ENCODE measurements at places on chromosomes 3 and 15. TPM values are rescaled to one million over a fixed set of nuclear protein-coding genes. Genes with fewer than 3 reads are reported as not detected.
A peak's percentile ranks its signal among the peaks of the same experiment; 100 is the strongest.

STARD9 gene
- 5.0 TPM for total RNA-seq

TMEM207 gene
- total RNA-seq, result not detected

KCNAB1 gene
- total RNA-seq, result 0.42 TPM

GPR15 gene
- not detected for total RNA-seq

DNA sequence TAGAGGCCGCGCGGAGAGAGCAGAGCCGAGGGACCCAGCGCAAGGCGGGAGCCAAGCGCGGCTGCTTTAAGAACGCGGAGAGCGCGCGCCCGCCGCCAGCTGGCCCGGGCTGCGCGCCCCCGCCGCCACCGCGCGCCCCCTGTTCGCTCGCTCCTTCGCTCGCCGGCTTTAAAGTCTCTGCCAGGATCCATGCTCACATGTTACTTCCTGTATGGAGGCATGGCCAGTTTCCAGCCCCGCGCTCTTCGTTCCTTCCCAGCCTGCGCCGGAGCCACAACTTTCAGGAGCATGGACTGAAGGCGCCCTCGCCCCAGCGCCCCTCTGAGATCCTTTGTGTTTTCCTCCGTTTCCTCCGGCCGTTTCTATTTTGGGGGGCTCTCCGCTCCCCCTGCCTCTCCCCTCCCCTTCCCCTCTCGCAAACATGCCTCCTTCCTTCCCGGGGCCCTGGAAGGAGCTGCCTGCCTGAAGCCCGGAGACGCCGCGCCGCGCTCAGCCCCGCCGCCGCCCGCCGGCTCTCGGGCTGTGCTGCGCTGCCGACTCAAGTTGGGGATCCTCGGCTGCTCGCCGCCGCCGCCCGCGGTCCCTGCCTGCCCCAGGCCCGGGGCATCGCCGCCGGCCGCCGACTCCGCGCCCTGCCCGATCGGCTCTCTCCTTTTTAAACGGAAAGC is at the start of gene PTPRG:
PTPRG (plus strand) TSS at position 198 of the 668 bp plus-strand sequence. CDS start 717 bp downstream, outside the sequence.
- H3K27me3 ChIP-seq, result peaks cover 25% of the 10 kb centered on the region
- peak within 1 kb of the TSS; percentile 84 for H3K4me3 ChIP-seq
- peak within 1 kb of the TSS; percentile 97 for H3K27ac ChIP-seq
- DNase-seq, result peak; percentile 93
- peaks cover 14% of the 10 kb centered on the region for H3K4me1 ChIP-seq

DNA sequence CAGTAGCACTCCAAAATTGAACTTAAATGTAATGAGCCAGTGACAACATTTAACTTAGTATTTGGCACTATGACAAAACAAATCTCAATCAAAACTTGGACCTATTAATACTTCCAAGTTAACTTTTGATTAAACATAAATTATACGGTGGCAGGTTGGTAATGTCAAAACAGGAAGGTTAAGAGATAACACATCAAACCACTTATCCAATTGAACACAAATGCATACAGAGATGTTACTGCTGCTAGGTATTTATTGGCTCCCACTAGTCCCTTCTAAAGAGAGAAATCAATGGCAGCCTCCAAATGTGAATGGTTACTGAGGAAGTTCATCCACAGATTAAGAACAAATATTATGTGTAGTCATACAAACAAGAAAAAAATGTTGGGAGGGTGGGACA is 1.8 kb downstream of the GSK3B start:
- no peak overlapping the region for H3K27ac ChIP-seq
- H3K4me3 ChIP-seq, result peak overlapping the region; percentile 95
- no peaks in the 10 kb centered on the region for H3K27me3 ChIP-seq
- no peaks in the 10 kb centered on the region for H3K36me3 ChIP-seq

NLGN1 gene
- total RNA-seq, result 5.8 TPM

DNA sequence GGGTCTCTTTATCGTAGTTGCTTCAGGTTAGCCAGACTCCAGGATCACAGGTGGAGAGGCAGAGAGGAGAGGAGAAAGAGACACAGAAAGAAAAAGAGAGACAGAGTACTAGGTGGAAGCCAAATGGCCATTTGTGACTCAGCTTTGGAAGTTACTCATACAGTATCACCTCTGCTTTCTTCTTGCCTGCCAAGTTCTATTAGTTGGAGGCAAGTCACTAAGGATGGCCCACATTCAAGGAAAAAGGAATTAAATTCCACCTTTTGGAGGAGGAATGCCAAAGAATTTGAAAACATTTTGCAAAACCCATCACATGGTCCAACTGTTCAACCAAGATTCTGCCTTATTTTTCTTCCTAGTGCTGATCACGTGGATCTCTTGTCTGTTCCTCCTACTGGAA is 291.1 kb downstream of the CHL1 start:
- H3K36me3 ChIP-seq, result no peaks in the 10 kb centered on the region
- no peaks in the 10 kb centered on the region for H3K27me3 ChIP-seq
- no peak overlapping the region for H3K4me3 ChIP-seq

- H3K4me3 ChIP-seq, result no peak overlapping the region
- no peak for DNase-seq
- H3K27ac ChIP-seq, result no peak overlapping the region
- no peaks in the 10 kb centered on the region for H3K36me3 ChIP-seq
Measured at GRCh38 chr3:13088028-13089006, 15.1 kb upstream of the IQSEC1 start.

SAMMSON gene
- 0.89 TPM for total RNA-seq

- H3K27ac ChIP-seq, result no peak overlapping the region
- no peaks in the 10 kb centered on the region for H3K27me3 ChIP-seq
- H3K36me3 ChIP-seq, result no peaks in the 10 kb centered on the region
- H3K4me1 ChIP-seq, result peaks cover 7% of the 10 kb centered on the region
- H3K4me3 ChIP-seq, result no peak overlapping the region
Measured at GRCh38 chr3:126742057-126742456, 38.0 kb downstream of the CHCHD6 start.

DNA sequence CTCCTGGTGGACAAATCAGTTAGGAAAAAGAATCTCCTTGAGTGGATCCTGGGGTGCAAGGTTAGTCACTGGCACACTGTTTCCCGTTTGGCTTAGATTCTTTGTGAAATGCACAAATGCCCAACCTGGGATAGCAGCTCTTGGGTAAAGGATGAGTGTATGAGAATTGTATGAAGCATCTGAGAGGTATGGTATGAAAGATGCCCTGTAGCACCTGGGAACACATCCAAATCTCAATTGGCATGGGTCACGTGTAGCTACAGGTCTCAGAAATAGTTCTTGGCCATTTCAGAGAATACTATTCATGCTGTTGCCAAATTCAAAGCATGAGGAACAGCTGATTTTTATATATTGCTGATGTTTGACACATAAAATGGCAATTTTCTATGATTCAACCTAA is 84.3 kb downstream of the KCNH8 start:
- no peaks in the 10 kb centered on the region for H3K36me3 ChIP-seq
- no peaks in the 10 kb centered on the region for H3K4me1 ChIP-seq
- H3K27ac ChIP-seq, result no peak overlapping the region

GRCh38 chr3:171176244-171176933 is 149.9 kb upstream of the SLC2A2 start:
- no peaks in the 10 kb centered on the region for H3K36me3 ChIP-seq
- no peak overlapping the region for H3K27ac ChIP-seq
- DNase-seq, result no peak
- H3K27me3 ChIP-seq, result no peaks in the 10 kb centered on the region
- H3K4me3 ChIP-seq, result no peak overlapping the region

DNA sequence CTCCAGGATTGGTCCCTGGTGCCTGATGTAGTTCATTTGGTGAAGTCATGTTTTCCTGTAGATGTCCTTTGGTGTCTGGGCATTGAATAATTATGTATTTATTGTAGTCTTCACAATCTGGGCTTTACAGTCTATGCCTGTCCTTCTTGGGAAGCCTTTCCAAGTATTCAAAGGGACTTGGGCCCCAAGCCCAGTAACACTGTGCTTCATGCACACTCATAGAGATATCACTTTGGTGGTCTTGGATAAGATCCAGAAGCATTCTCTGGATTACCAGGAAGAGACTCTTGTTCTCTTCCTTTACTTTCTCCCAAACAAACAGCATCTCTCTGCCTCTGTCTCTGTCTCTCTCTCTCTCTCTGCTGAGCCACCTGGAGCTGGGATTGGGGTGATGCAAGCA is 281.1 kb upstream of the GOLGA6L4 start:
- DNase-seq, result no peak
- H3K27me3 ChIP-seq, result no peaks in the 10 kb centered on the region
- H3K4me3 ChIP-seq, result no peak overlapping the region
- no peak overlapping the region for H3K27ac ChIP-seq
- no peaks in the 10 kb centered on the region for H3K36me3 ChIP-seq

GOLGA6L9 gene
- 4.2 TPM for total RNA-seq

DNA sequence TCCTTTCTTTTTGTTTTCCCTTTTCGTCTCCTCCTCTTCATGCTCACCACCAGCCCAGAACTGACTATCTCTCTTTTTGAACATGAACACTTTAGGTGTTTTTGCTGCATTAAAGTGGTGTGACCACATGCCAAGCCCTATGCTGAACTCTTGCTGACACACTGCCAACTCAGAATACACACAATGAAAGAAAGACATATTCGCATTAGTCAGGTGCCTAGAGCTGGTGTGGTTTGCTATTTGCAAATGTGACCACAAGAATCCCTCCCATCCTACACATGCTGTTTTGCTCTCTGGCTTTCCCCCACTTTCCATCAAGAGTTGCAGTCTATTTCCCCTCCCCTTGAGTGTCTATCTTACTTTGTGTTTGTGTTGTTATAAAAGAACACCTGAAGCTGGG is 967.8 kb upstream of the CFAP20DC start:
- H3K27me3 ChIP-seq, result no peaks in the 10 kb centered on the region
- H3K4me3 ChIP-seq, result no peak overlapping the region
- no peaks in the 10 kb centered on the region for H3K4me1 ChIP-seq
- H3K36me3 ChIP-seq, result no peaks in the 10 kb centered on the region
- H3K27ac ChIP-seq, result no peak overlapping the region

DNA sequence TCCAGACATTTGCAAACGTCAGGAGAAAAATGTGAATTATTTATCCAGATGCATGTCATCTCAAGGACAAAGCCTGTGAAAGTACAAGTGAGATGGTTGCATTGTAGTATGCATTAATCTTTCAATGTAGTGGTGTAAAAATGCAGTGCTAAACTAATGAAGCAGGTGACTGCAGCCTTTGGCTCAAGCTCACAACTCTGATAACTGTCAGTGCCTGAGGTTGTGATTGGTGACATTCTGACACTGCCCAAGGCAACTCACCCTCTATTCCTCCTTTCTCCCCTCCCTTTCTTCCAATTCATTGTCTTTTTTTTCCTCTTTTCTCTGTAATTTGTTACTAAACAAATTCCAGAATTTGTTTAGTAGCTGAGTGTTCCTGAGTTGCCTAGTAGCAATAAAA is 20.0 kb upstream of the TMOD3 start:
- no peaks in the 10 kb centered on the region for H3K27me3 ChIP-seq
- H3K4me3 ChIP-seq, result no peak overlapping the region
- H3K27ac ChIP-seq, result no peak overlapping the region
- no peaks in the 10 kb centered on the region for H3K4me1 ChIP-seq
- peaks cover 15% of the 10 kb centered on the region for H3K36me3 ChIP-seq

Measured in suprapubic skin (tissue), 4 donors.